ENCODE measurements at places on chromosomes 13 and 19.

GRCh38 chr13:40158218-40158617, 502.8 kb downstream of the COG6 start:
- DNase-seq, result peak; percentile 24

DNA sequence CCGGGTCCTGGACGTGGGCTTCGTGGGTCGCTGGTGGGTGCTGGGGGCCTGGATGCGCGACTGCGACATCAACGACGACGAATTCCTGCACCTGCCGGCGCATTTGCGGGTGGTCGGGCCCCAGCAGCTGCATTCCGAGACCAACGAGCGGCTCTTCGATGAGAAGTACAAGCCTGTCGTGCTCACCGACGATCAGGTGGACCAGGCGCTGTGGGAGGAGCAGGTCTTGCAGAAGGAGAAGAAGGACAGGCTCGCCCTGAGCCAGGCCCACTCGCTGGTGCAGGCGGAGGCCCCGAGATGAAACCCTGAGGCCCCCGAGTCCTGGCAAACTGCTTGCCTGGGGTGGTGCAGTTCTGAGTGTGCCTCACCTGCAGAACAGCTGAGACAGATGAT, 787 bp downstream of the TIMM29 start:
- DNase-seq, result peak; percentile 14

DNA sequence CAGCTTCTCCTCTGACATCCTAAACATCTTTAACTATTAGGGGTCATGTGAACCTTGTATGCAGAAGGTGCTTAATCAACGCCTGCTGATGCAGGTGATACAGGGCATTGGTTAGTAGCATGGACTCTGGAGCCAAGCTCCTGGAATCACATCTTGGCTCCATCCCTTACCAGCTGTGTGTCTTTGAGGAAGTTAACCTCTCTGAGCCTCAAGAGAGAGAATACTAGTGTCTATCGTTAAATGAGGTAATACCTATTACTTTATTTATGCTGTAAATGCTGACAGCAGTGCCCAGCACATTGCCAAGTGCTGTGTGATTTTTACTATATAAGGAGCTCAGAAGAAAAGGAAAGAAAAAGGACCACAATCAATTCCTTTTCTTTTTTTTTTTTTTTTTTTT, 11.2 kb upstream of the SELENOW start:
- no peak for DNase-seq

DNA sequence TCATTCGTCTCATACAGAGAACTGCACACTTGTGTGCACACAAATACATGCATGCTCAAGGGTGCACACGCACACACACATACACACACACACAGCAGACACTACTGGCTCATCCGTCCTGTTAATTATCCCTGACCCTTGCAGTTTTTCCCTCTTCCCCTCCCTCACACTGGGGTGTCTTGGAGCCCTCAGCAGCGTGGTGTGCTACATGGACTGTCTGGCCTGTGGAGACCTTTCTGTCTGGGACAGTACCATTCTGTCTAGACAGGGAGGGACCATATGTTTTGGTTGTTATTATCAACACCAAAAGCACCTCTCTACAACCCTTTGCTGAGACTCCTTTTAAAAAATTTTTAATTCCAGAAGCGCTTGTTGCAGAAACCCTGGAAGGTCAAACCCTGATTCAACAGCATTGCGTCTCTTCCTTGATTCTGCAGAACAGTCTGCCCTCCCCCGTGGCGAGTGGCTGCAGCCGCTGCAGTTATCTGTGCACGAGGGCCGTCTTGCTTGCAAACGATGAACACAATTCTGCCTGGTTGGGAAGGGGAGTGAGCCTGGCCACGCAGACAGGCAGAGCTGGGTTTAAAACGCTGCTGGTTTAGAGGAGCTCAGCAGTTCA, 374.0 kb downstream of the IRS2 start:
- peak; percentile 28 for DNase-seq

- DNase-seq, result no peak
Measured at GRCh38 chr13:50518781-50519201, 324.7 kb downstream of the DLEU7 start.

All from hematopoietic multipotent progenitor cell treated with erythropoietin and hydrocortisone succinate and interleukin-3 and kit ligand, for 4 days (in vitro differentiated cells).